ENCODE measurements at places on chromosomes 1 and 21. TPM values are rescaled to one million over a fixed set of nuclear protein-coding genes. Genes with fewer than 3 reads are reported as not detected.

The CATSPERE gene
- total RNA-seq, result 1.2 TPM

The FCRL1 gene
- total RNA-seq, result not detected

The HAO2 gene
- 206 TPM for total RNA-seq

The SH2D2A gene
- 0.78 TPM for total RNA-seq

DNA sequence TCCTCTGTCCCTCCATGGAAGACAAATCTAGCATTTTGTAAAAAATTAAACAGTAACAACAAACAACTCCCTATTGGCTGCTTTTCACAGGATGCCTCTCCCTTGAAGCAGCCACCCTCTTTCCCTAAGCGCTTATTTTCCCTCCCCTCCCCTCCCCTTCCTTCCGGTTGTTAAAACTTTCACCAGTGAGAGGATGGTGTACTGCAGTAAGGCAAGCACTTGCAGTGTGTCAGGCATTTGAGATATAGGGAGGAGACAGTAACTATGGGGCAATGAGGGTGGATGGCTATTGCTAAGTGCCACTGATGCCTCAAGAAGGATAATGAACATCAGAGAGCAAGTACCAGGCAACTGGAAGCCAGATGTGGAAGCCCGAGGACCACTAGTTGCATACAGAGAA is 19.1 kb upstream of the KIAA1614 start:
- no peak for DNase-seq

GRCh38 chr1:25109531-25109951 is 122.8 kb downstream of the SYF2 start:
- DNase-seq, result no peak

- DNase-seq, result no peak
These were observed 647.7 kb downstream of the KCNT2 start for GRCh38 chr1:195960580-195960979.

DNA sequence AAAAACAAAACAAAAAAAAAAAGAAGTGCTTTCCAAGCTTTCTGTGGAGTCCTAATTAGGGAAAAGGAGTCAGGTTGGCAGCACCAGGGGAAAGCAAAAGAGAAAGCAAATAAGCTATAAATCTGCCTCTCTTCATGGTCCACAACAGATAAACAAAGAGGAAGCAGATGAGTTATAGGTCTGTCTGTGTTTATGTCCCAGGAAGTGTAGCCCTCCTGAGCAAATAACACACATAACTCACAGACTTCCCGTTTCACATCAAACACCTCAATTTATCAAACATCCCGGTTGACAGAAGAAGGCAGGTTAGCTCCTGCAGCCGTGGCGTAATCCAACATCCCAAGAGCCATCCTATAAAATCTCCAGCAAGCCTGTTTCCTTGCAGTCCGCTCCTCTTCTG is 5.6 kb upstream of the SLC2A5 start:
- no peak for DNase-seq

All from left lobe of liver (tissue), 2 donors.